Activated CD4-positive, alpha-beta T cell treated with anti-CD3 and anti-CD28 coated beads for 1 hour (primary cell): ENCODE measurements at places on chromosomes 5 and 9.

GRCh38 chr5:124203303-124203702 lies 543.1 kb downstream of the ZNF608 start:
- no peak for DNase-seq

DNA sequence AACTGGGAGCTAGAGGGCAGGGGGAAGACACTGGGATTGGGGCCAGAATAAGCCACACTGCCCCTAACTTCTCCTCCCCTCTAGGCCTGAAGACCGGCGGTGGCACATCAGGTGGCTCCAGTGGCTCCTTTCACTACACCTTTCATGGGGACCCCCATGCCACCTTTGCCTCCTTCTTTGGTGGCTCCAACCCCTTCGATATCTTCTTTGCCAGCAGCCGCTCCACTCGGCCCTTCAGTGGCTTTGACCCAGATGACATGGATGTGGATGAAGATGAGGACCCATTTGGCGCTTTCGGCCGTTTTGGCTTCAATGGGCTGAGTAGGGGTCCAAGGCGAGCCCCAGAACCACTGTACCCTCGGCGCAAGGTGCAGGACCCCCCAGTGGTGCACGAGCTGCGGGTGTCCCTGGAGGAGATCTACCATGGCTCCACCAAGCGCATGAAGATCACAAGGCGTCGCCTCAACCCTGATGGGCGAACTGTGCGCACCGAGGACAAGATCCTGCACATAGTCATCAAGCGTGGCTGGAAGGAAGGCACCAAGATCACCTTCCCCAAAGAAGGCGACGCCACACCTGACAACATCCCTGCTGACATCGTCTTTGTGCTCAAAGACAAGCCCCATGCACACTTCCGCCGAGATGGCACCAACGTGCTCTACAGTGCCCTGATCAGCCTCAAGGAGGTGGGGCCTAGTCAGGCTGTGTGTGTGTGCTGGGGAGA lies 6.8 kb downstream of the DNAJB5 start:
- no peak for DNase-seq

GRCh38 chr9:75365196-75365595 lies 276.9 kb downstream of the OSTF1 start:
- DNase-seq, result no peak

- no peak for DNase-seq
Observed at GRCh38 chr5:53616939-53617549, 56.6 kb downstream of the NDUFS4 start.

DNA sequence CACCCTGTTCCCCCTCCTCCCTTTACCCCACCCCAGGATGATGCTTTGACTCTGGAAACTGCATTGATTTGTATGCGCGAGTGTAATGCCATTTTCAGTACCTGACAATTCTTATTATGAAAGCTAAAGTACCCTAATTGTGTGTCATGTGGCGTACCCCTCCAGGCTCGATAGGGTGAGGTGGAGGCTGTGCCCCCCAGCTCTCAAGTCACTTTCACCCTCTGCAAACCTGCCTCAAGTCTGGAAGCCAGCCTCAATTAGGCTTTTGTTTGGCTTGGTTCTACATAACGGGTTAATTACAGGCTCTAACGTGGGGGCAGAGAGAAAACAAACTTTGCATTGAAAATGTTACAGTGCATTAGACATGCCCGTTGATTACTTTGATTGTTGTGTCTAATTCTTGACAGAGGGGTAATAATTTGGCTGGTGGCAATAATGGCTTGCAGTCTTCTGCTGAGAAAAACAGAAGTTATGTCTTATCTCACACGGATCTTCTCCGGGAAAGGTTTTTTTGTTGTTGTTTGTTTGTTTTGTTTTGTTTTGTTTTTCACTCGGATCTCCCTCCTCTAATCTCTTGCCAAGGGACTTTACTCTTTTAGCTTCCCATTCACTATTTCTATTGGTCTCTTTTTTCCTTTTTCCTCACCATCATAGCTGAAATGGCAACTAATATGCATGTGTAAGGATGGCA lies 12.6 kb downstream of the ISL1 start:
- no peak for DNase-seq

GRCh38 chr9:127838375-127839078 lies 15.9 kb downstream of the ENG start:
- DNase-seq, result no peak

DNA sequence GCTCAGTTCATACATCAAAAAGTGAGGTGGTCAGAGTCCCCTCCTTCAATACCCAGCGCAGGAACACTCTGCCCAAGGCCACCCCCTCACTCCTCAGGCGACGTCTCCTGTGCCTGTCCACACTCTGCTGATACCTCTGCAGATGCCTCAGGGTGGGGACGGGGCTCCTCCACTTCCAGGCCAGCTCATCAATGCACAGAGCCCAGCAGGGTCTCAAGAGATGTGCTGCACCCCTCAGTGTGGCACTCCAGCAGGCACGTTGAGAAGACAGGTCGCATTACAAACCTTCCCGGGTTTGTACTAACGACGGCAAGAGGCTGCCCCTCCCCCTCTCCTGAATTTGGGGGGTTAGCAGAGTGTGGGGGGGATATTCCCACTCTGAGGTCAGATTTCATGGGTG lies 128.5 kb downstream of the ZNF354C start:
- DNase-seq, result no peak

- no peak for DNase-seq
Observed at GRCh38 chr9:131630205-131630831, 85.0 kb downstream of the PRRT1B start.

GRCh38 chr5:119743927-119744326 lies 114.6 kb downstream of the FAM170A start:
- no peak for DNase-seq

DNA sequence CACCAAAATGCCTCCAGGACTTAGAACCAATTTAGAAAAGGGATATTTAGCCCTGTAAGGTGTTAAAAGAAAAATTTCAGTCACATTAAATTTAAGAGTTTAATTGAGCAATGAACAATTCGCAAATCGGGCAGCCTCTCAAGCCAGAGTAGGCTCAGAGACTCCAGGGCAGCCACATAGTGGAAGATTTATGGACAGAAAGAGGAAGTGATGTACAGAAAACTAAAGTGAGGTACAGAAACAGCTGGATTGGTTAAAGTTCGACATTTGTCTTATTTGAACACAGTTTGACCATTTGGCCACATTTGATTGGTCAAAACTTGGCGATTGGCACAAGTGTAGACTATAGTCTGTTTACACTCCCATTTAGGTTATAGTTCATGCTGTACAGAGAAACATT lies 525.9 kb upstream of the ZNF608 start:
- DNase-seq, result no peak

- DNase-seq, result no peak
Observed at GRCh38 chr5:155786108-155786507, 540.9 kb upstream of the SGCD start.

DNA sequence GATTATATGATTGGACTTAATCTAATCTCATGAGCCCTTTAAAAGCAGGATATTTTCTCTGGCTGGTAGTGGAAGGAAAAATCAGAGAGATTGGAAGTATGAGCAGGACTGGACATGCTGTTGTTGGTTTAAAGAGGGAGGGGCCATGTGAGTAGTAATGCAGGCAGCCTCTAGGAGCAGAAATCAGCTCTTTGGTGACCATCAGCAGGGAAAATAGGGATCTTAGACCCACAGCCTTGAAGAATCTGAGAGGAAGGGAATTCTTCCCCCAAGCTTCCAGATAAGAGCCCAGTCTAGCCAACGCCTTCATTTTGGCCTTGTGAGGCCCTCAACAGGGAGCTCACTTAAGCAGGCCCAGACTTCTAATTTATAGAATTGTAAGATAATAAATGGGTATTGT lies 9.5 kb downstream of the SH3GL2 start:
- DNase-seq, result no peak

DNA sequence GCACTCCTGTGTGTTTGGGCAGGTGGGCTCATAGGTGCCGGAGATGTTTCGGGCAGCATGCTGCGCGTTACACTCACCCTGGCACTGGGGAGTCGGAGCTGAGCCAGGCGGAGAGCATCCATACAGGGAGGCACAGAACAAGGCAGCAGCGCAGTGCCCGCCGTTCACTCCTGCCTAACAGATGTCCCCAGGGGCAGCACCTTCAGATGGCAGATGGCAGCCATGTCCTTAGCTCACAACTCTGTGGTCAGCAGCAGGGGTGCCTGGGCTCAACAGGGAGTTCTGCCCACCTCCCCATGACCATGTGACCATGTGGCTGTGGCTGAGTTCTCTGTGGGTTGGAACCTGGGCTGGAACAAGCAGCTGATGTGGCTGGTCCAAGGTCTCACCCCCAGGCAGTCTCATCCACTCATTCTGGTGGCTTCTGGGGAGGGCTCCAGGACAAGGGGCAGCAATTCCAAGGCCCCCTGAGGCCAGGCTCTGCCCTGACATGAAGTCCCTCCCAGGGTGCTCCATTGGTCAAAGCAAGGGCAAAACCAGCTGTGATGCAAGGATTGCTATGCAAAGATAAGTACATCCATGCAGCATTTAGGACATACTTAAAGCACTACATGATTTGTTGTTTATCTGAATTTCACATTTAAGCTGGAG lies 64.2 kb downstream of the MRPL36 start:
- no peak for DNase-seq

GRCh38 chr9:136179761-136180160 lies 25.2 kb downstream of the LHX3 start:
- no peak for DNase-seq

GRCh38 chr9:130262771-130263170 lies 2.8 kb upstream of the HMCN2 start:
- DNase-seq, result no peak

- no peak for DNase-seq
Observed at GRCh38 chr9:31520301-31521085, 864.0 kb upstream of the ACO1 start.

DNA sequence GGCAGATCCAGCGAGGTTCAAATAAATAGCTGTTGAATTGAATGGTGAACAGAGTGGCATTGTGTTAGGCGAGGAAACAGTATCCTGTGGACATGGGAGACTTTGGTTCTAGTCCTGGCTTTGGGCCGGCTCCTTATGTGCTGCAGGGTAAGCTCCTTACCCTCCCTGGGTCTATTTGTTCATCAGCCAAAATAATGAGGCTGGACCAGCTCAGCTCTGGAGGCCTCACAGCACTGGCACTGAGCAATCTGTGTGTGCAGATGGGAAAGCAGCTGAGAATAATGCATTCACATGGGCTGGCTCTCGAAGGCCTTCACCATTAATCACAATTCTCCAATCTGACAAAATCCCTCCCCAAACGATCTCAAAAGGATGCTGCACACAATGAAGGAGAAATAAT lies 81.9 kb downstream of the APBA1 start:
- no peak for DNase-seq

DNA sequence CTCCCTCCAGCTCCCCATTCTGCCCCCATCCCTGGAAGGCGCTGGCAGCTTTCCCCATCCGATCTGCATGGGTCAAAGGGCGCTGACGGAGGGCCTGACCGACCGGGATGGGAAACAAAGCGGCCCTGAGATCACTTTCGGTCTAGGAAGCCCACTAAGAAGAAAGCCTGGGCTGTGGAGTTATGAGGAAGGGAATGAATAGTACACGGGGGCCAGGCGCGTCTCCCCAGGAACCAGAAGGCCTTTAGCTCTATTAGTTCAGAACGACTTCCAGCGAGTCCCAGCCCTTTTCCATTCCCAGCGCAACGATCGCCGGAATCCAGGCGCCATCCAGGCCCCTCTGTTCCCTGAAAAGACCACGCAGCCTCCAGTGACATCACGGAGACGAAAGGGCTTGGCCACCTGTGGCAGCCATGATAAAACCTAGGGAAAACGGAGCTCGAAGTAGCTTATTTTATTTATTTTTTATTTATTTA lies 70.1 kb upstream of the CCDC180 start:
- DNase-seq, result no peak

DNA sequence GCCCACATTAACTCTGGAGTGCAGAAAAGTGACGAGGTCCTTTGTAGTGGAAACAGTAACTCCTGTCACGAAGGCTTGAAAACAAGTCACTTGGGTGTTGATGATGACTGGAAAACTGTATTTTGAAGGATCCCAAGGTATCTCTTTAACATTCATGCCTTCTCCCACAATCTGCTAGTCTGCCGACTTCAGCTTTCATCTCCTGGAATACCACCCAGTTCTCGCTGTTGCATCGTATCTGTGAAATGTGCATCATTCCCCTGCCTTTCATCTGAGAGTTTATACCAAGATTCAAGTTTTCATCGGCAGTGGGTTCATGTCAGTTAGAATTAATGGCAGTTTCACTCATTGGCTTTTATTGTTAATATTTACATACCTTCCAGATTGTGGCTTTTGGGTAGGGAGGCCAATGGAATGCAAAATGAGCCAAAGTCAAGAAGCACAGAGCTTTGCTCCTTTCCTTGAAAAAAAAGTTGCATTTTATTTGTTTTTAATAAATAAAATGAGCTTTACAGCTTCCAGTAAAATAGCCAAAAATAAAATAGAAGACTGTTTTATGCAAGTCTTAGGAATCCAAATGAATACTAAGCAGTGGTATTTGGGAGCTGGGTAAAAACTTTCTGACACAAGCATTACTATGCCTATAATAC lies 575.2 kb upstream of the WWC1 start:
- no peak for DNase-seq

DNA sequence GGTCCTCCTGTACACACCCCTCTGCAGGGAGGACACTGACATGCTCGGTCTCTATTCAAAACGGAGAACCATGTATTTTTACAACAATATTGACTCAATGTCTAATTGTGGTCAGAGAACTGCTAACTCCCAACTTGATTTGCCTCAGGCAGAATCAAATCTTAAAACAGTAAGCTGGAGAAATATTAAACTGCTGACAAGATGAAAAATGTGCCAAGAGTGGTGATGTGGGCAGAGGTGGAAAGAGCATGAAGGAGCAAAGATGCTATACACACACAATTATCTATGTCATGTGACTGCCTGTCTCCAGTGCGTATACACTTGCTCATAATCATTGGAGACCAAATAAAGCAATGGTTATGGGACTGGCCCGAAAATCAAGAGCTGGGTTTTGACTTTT lies 556.1 kb upstream of the ZNF608 start:
- DNase-seq, result no peak

GRCh38 chr9:82363198-82363597 lies 374.6 kb downstream of the SPATA31D1 start:
- DNase-seq, result no peak

- no peak for DNase-seq
Observed at GRCh38 chr5:112228667-112229066, 190.4 kb downstream of the EPB41L4A start.

DNA sequence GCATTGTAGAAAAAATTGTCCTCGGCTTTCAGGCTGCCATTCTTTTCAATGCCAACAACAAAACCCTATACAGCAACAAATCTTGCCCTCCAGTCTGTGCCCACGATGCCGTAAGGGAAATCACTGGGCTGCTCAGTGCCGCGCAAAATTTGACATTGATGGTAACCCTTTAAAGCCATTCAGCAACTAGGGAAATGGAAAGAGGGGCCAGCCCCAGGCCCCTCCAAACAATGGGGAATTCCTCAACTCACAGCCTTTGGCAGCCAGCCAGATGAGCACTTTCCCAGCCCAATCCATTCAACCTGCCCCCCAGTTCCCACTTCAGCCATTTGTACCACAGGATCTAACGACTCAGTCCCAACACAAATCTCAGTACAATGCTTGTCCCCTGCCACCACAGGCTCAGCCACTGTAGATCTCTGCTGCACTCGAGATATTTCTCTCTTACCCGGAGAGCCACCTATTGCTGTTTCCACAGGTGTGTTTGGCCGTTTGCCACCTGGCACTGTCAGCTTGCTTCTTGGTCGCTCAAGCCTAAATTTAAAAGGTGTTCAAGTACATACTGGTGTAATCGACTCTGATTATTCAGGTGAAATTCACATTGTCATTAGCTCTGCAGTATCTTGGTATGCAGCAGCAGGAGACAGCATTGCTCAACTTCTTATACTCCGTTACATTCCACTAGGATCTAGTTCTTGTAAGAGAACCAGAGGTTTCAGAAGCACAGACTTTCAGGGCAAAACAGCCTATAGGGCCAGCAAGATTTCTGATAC lies 103.3 kb downstream of the SYK start:
- no peak for DNase-seq

- no peak for DNase-seq
Observed at GRCh38 chr5:145838276-145838675, 3.1 kb upstream of the PRELID2 start.
